Pericardium fibroblast (primary cell): ENCODE measurements at places on chromosomes 2 and 18. TPM values are rescaled to one million over a fixed set of nuclear protein-coding genes. Genes with fewer than 3 reads are reported as not detected.

Gene MARCO
- total RNA-seq: not detected in 2 replicates

Gene KCNE4
- total RNA-seq: 14.1 and 21.5 TPM in 2 replicates

Gene TMEM214
- 36.8 and 38.7 TPM in 2 replicates for total RNA-seq

Gene IKZF2
- 3.7 and 11.3 TPM in 2 replicates for total RNA-seq

Gene PTPN18
- total RNA-seq: 20.0 and 21.7 TPM in 2 replicates

Gene NOSTRIN
- total RNA-seq: 0.43 and 2.6 TPM in 2 replicates

Gene SERPINB2
- total RNA-seq: 0.47 and 2.2 TPM in 2 replicates

Gene OBSL1
- total RNA-seq: 108 and 140 TPM in 2 replicates
